ENCODE measurements at places on chromosomes 3 and 15.

- DNase-seq, result no peak
Measured at GRCh38 chr3:128408693-128409623, 57.7 kb downstream of the DNAJB8 start.

GRCh38 chr3:111218615-111219014 is 147.0 kb downstream of the NECTIN3 start:
- DNase-seq, result no peak

- DNase-seq, result no peak
Measured at GRCh38 chr3:37324850-37325321, 150.5 kb upstream of the LRRFIP2 start.

- no peak for DNase-seq
Measured at GRCh38 chr15:101633356-101633755, 18.8 kb downstream of the TM2D3 start.

DNA sequence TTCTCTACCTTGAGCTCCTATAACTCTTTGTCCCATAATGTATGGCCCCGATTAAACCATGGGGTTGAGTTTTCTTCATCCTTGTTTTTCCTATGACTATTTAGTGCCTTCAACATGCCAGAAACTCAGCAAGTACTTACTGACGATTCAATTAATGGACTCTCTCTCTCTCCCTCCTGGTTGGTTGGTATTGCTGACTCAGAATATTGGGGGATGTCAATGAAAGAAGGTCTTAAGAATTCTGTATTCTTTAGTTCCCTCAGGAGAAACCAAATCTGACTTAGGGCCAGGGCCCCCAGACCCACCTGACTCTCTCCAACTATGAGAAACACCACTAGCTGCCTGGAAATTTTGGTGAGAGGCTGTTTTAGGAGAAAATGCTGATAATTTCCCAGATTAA is 40.8 kb downstream of the TM4SF4 start:
- DNase-seq, result no peak

All from PC-3 (cell line).